Fibroblast of the aortic adventitia (primary cell): ENCODE measurements at places on chromosomes 4 and X.
A peak's percentile ranks its signal among the peaks of the same experiment; 100 is the strongest.

- no peak for DNase-seq
Observed at GRCh38 chrX:138788771-138789170, 77.3 kb upstream of the FGF13 start.

DNA sequence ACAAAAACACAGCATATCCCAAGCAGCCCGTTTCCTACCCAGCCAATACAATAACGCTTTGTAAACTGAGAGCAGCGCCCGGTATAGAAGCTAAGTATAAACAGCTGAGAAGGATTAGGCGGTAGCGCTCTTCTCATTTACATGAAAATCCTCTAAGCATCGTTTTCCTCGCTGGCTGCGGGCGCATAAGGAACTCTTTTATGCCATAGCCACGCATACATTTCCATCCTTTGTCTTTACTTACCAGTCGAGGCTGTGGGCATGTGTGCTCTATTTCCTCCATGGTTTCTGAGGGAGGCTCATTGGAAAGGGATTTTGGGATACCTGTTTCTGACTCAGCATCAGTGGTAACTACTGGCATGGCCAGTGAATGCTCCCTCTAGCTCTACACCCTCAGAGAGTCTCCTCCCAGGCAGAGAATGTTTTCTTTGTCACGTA is 383 bp downstream of the PCYT1B start:
- peak; percentile 5 for DNase-seq

- no peak for DNase-seq
Observed at GRCh38 chr4:17665852-17666251, 51.4 kb downstream of the MED28 start.

GRCh38 chr4:19063662-19064061 is 1042.1 kb upstream of the LCORL start:
- no peak for DNase-seq

GRCh38 chr4:5399124-5399523 is 309.2 kb downstream of the EVC2 start:
- DNase-seq, result no peak
